ENCODE measurements at places on chromosomes 12 and 14.

- peak; percentile 38 for DNase-seq
These were observed 69.6 kb upstream of the KRAS start for GRCh38 chr12:25320123-25321006.

DNA sequence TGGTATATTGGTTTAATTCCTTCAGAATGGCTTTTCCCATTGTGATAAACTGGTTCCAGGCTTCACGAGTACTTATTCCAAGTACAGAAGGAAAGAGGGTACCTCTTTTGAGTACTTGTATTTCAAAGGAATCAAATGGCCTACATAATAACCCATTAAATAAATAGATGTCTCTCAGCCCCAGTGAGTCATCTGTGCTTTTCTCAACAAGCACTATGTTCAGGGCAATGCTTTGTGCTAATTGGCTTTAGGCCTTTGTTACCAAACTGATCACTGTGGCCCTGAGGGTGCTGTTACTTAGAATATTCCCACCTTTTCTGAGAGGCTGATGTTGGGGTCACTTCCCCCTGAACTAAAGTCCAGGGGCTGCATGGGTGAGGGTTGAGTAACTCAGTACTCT, 107.1 kb downstream of the LRRK2 start:
- no peak for DNase-seq

- peak; percentile 18 for DNase-seq
These were observed 212.8 kb downstream of the KIF21A start for GRCh38 chr12:39230086-39230485.

GRCh38 chr14:28576523-28576922, 190.1 kb upstream of the FOXG1 start:
- DNase-seq = no peak

- no peak for DNase-seq
These were observed 16.4 kb downstream of the DAO start for GRCh38 chr12:108896336-108896735.

DNA sequence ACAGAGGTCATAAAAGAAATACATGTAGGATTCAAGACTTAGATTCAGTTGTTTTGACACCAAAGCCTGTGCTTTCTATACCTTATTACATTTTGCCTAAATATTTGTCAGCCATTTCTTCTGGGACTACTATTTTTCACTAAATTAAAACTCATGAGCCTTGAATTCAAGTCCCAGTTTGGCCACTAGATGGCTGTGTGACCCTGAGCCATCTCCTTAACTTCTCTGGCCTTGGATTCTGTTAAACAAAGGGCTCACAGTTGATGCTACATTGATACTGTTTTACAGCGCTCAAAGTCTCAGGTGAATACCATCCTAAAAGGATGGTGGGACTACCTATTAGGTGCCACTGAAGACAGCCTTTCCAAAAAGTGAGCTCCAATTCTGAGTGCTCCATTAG, 39.6 kb upstream of the CCDC198 start:
- no peak for DNase-seq

- DNase-seq = no peak
These were observed 337.2 kb upstream of the NAV3 start for GRCh38 chr12:77493302-77494168.

- DNase-seq = no peak
These were observed 15.1 kb downstream of the SLC15A4 start for GRCh38 chr12:128808651-128809050.

DNA sequence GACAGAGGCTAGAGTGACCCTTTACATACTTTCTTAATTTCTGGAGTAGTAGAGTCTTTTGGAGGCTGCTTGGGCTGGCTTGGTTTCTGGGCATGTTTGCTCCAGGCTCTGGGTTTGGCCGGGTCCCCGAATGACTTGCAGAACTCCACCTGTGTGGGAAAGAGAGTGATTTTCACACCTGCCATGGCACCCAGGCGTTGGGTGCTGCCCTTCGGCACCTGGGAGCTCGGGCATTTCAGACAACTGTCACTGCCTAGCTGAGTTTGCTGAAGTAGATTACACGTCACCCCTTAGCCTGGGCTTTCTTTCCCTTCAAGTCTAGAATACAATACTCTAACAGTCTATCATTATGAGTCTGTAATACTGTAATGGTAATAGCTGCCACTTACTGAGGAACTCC, 6.1 kb downstream of the RBM19 start:
- DNase-seq = no peak

DNA sequence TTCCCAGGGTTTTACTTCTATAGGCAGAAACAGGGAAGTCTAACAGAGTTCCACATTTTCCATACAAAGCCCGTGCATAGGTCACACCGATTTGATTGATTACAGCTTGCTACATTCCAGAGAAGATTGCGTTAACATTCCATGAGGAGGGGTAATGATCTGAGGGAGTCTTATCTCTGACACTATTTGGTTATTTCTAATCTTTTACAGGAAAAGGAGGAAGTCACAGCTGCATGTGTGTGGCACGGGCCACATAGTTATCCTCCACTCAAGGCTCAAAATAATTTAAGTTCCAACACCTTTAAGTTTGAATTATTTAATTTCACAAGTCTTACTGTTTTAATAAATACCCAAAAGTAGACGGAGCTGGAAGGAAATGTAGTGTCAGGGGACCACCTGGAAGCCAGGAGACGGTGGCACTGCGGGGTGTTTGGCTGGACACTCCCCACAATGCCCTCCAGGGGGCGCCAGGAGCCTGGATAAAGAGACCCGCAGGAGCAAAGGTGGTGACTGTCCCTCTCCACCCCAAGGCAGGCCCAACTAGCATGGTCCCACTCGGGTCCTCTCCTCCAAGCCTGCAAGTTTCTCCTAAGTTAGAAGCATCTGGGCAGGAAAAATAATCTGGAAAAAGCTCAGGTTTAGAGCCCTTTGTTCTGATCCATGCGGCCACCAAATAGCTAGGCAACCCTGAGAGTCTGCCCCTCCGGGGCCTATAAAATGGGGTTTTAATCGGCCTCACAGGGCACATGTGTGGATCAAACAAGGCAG, 20.2 kb downstream of the KRT8 start:
- no peak for DNase-seq

DNA sequence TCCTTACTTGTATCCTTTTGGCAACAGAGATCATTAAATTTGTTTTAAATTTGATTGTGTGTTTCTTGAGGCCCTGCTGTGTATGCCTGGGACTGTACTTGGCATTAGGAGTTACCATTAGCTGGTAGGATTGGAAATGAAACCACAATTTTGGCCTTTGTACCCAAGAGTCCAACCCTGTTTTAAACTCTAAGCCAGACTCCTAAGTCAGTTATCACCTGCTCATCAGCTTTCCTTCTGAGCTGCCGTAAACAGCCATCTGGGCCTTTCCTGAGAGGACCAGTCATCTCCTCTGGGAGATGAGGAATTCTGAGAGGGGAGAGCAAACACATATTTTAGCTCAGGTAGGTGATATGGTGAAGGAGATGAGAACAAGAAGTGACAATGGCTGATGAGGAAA, 74.3 kb upstream of the SRSF5 start:
- DNase-seq = no peak

- no peak for DNase-seq
These were observed 88.2 kb downstream of the KLHL28 start for GRCh38 chr14:44873536-44873935.
